Tibial artery (tissue), 4 donors: ENCODE measurements at places on chromosomes 5 and 9.

GRCh38 chr5:159181152-159181551 is 28.2 kb downstream of the RNF145 start:
- DNase-seq = no peak

DNA sequence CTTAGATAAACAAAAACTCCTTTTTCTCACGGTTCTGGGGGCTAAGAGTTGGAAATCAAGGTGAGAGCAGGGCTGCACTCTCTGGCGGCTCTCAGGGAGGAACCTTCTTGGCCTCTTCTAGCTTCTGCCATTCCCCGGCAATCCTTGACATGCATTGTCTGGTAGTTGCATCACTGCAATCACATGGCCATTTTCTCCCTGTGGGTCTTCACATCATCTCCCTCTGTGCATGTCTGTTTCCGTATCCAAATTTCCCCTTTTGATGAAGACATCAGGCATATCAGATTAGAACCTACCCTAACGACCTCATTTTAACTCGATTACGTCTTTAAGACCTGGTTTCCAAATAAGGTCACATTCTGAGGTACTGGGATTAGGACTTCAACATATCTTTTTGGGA is 129.2 kb upstream of the MAN2A1 start:
- no peak for DNase-seq

DNA sequence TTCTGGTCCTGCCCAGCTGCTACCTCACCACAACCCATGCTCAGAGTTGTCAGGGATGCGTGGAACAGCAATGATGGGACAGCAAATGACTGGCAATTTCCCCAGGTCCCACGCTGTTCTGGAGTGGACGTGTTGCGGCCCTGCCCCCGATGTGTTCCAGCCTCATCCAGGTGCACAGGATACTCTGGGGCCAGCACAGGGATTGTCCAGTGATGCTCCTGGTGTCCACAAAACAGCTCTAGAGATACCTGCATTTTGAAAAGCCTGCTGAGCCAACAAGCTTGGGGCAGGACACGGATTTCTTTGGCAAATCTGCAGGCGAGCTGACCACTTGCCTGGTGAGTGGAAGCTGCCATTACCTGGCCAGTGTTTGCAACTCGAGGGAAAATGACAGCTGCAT is 88.7 kb downstream of the ANKRD33B start:
- DNase-seq = no peak

DNA sequence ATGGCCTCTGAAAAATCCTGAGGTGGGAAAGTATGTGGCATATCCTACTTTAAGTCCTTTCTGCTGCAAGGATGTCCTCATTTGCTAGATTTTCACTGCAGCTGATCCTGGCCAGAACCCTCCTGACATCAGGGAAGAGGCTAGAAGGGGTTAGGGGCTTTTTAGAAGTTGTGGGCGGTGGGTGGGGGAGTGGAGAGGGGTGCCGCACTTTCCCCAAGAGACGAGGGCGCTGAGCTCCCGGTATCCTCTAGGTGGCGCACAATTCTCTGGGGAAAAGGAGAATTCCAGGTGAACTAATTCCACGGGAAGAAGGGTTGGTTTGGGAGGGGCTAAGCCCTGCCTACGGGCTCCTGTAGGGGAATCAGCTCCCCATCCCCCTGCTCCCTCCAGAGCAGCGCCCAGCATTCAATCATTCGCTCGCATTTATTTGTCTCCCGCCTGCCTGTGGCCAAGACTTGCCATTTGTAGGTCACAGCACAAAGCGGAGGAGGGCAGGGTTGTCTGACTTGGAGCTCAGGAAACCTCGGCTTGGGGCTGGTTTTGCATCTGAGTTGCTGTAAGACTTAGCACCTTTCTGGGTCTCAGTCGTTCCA is 42.9 kb upstream of the HAND1 start:
- DNase-seq = no peak

DNA sequence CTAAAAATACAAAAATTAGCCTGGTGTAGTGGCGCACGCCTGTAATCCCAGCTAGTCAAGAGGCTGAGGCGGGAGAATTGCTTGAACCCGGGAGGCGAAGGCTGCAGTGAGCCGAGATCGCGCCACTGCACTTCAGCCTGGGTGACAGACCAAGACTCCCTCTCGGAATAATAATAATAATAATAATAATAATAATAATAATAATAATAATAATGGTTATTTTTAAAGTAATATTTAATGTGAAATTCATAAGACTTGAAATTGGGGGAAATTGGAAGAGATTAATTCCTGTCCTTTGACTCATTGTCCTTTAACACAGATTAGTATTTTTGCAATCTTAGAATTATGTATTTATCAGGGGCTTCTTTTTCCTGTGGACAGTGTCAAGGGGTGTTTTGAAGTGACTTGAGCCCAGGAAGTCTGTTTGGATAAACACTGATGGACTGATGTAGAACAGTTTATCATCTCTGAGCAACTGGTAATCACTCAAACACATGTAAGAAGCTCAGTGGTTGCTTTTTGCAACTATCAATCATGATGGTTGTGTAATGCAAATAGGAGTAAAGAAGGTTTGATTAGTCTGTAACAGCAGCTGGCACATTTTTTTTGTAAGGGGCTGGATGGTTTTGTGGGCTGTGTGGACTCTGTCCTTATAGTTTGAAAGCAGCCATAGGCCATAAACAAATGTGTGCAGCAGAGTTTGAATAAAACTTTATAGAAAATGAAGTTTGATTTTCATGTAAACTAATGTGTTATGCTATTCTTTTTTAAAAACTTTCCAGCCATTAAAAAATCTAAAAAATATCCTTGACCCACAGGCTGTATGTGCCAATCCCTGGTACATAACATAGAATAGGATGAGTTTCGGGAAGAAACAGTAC is 93.5 kb downstream of the F2RL2 start:
- DNase-seq = no peak

DNA sequence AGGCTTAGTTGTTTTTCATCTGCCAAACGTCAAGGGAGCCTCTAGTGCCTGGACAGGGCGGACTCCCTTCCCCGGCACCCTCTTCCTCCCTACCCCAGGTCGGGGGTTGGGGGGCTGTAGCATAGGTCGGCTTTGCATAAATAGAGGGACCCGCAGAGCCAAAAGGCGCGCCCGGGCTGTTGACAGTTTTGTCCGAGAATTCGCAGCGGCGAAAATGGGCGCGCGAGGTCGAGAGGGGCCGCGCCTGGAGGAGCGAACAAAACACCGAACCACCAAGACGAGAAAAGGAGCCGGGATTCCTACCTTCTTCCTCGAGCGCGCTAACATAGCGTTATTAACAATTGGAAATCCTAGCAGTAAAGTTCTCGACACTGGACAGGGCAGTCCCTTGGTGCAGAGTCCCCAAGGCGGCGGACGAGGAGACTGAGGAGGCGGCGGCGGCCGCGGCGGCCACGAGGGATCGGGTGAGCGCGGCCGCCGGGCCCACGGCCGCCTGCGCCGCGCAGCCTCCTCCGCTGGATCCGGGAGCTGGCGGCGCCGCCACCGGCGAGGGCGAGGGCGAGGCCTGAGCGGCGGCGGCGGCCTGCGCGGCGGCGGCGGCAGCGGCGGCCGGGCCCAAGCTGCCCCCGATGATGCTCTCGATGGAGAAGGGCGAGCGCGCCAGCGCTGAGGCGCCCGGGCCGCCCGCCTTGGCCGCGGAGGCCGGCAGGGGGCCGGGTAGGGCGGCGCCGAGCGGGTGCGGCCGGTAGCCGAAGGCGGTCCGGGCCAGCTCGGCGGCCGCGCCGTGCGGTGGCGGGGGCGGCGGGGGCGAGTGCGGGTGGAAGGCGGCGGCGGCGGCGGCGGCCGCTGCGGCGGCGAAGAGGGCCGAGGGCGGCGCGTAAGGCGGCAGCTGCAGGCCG is 1.7 kb downstream of the FOXD1 start:
- DNase-seq = no peak

DNA sequence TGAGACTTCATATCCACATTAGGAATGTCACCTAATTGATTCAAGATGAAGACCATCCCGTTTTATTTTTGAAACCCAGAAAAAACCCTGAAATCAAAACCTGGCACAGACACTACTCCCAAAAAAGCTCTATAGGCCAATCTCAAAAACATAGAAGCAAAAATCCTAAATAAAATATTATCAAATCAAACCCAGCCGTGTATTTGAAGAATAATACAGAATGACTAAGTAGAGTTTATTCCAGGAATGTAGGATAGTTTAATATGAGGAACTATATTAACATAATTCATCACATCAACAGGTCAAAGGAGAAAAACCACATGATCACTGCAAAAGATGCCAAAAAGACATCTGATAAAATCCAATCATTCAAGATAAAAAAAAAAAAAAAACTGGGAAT is 167.1 kb downstream of the ACTL7B start:
- DNase-seq = no peak

GRCh38 chr5:107329850-107330249 is 340.9 kb downstream of the EFNA5 start:
- no peak for DNase-seq

GRCh38 chr9:19050637-19051591 is 1.7 kb downstream of the RRAGA start:
- DNase-seq = no peak

- DNase-seq = no peak
Measured at GRCh38 chr9:27425827-27426510, 98.1 kb upstream of the IFNK start.

DNA sequence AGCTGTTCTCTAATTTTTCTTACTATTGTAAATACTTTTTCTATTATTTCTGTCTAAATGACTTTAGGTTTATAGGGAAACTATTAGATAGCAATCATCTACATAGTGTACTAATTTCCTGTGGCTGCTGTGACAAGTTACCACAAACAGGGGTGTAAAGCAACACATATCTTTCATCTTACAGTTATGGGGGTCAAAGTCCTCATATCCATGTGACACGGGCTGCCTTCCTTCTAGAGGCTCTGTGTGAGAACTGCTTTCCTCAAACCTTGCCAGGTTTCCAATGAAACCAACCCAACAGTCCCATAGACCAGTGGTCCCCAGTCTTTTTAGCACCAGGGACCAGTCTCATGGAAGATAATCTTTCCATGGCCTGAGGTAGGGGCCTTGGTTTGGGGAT is 189.1 kb downstream of the ROR2 start:
- DNase-seq = no peak

DNA sequence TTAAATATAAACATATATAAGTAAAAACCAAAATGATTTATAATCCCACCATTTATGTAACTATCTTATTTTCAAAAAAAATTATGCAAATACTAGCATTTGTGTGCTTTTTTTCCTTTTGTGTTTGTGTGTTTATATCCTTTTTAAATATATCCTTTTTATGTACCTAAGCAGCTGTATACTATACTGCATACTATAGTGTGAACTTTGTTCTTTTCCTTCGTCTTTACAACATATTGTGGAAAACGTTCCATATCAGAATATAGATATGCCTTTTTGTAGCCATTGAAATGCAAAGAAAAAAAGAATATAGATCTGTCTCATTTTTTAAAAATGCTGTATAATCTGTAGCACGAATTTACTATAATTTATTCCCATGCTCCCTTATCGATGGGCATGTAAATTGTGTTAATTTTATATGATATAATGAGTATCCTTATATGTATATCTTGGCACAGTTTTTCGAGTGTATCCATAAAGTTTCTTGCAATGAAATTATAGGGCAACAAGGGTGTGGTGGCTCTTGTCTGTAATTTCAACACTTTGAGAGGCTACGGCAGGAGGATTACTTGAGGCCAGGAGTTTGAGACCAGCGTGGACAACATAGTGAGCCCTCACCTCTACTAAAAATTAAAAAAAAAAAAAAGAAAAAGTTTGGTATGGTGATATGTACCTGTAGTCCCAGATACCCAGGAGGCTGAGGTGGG is 83.3 kb downstream of the STK32A start:
- no peak for DNase-seq

DNA sequence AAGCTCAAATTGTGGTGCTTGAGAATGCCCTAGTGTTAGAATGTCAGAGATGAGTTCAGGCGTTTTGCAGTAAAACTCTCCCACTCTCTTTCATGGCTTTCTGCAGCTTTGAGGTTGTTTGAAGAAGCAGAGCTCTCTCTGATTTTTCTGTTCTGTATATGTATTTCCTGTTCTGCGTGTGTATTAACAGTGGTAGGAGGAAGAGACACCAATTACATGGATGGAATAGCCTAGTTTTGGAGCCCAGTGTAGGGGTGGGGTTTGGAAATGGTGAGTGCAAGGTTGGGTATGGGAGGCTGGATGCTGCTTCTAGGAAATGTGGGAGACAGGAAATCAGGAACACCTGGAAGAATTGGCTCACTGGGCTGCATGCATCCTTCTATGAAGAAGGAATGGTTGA is 12.4 kb downstream of the LARP1 start:
- no peak for DNase-seq

DNA sequence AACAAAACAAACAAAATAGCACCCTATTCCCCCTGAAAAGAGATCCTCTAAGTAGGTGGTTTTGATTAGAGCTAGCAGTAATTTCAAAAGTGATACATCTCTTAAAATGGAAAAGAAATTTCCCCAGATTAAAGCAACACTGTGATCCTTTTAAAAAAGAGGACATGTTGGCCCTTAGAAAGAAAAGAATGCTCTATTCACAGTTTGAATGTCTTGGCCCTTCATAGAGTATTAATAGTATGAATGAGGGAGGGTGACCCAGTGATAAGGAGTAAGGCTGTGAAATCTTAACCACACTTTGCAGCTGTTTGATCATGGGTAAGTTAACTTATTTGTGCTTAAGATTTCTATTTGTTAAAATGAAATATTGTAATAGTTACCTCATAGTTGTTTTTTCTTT is 467.7 kb upstream of the MEF2C start:
- no peak for DNase-seq

- no peak for DNase-seq
Measured at GRCh38 chr5:59559323-59559722, 334.2 kb downstream of the PDE4D start.

GRCh38 chr9:120692901-120693699 is 21.2 kb downstream of the MEGF9 start:
- DNase-seq = no peak

GRCh38 chr9:133534346-133535291 is at the start of gene ADAMTSL2:
TSS of gene ADAMTSL2 (plus strand) at chr9:133534704. CDS start at chr9:133536713, 2,009 bp downstream.
- DNase-seq = no peak

GRCh38 chr9:92535940-92536850 is at the start of gene ECM2:
TSS of gene ECM2 (minus strand) at chr9:92535990. CDS start at chr9:92522866, 13,124 bp downstream.
- no peak for DNase-seq

GRCh38 chr9:123952641-123953495 is 22.9 kb upstream of the DENND1A start:
- DNase-seq = no peak

GRCh38 chr9:121424024-121424432 is 54.0 kb upstream of the STOM start:
- no peak for DNase-seq

GRCh38 chr9:117777823-117778222 is 73.6 kb downstream of the TLR4 start:
- no peak for DNase-seq

DNA sequence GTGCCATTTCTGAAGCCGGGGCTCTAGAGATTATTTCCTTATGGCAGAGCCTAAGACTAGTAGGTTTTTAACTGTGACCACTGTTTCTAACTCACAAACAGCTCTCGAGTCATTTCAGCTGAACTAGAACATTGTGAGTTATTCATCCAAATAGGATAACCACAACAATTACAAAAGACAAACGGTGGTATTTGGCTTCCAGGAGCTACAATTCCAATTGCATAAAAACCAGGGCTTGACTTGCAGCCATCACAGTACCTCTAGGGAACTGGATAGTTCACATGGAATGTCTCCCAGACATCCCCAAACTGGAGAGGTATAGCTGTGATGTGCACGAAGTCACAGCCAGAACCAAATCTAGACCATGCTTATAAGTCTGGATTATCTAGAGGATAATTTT is 224.8 kb downstream of the FAM114A2 start:
- DNase-seq = no peak
